ENCODE measurements at places on chromosomes 7 and 10. TPM values are rescaled to one million over a fixed set of nuclear protein-coding genes. Genes with fewer than 3 reads are reported as not detected.

Gene LGI1
- not detected for total RNA-seq

Gene UTF1
- not detected for total RNA-seq

Gene ATP6V0A4
- not detected for total RNA-seq

GRCh38 chr10:85978566-85979358, 387.8 kb downstream of the GRID1 start:
- DNase-seq, result no peak

DNA sequence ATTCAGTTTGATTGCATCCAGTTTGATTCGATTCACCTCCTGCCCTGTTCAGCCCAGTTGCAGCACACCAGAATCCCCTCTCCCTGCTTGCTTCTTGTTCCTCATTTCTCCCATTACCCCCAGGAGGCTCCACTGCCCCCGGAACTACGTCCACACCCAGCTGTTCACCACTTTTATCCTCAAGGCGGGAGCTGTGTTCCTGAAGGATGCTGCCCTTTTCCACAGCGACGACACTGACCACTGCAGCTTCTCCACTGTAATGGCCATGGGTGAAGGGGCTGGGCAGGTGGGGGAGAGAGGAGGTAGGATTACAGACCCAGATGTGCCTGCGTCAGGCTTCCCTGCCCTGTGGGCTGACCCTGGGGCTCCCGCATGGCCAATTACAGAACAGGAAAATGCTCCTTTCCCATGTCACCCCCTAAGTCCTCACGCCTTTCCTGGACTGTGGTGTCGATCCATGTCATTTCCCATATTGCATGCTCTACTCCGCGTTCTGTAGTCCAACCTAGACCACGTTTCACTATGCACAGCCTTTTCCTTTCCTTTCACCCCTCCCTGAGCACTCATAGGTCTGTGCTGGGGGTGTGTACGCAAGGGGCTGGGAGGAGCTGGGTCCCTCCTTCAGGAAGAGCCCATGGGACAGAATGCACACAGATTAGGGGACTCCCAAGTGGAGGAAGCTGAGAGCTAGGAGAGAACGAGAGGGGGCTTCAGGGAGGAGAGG, 8.2 kb downstream of the GHRHR start:
- DNase-seq, result no peak

DNA sequence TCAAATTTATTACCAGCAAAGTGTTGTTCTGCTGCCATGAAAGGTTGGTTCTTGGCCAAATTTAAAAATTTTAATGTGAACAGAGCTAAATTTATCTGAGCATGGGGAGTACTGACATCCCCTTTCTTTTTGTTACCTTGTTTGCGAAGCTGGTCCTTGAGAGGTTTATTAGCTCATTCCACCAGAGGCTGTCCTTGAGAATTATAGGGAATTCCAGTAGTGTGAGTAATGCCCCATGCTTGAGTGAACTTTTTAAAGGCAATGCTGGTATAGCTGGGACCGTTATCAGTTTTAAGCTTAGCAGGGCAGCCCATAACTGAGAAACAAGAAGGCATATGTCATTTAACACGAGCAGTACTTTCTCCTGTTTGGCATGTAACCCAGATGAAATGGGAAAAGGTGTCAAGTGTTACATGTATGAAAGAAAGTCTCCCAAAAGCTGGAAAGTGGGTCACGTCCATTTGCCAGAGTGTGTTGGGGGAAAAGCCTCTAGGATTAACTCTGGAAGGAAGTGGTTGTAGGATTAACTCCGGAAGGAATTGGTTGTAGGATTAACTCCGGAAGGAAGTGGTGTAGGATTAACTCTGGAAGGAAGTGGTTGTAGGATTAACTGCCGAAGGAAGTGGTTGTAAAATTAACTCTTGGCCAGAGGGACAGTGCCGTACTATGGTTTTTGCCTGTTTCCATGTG, 37.3 kb upstream of the AKR1C2 start:
- DNase-seq, result no peak

GRCh38 chr7:149625947-149626392, 128.4 kb upstream of the ZNF746 start:
- DNase-seq, result no peak

GRCh38 chr7:3109311-3109915, 65.7 kb upstream of the CARD11 start:
- DNase-seq, result no peak

GRCh38 chr10:44907556-44907955, 3.6 kb upstream of the TMEM72 start:
- DNase-seq, result no peak

GRCh38 chr7:89772276-89772675, 382.0 kb upstream of the STEAP1 start:
- DNase-seq, result no peak

DNA sequence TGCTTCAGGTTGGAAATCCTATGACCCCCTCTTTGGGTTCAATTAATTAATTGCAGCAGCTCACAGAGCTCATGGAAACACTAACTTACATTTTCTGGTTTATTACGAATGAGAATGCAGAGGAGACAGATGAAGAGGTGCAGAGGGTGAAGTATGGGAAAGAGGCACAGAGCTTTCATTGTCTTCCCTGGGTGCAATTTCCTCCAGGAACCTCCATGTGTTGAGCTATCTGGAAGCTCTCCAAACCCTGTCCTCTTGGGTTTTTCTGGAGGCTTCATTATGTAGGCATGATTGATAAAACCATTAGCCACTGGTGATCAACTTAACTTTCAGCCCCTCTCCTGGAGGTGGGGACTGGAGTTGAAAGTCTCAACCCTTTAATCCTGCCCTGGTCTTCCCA, 133.0 kb upstream of the AUTS2 start:
- no peak for DNase-seq

DNA sequence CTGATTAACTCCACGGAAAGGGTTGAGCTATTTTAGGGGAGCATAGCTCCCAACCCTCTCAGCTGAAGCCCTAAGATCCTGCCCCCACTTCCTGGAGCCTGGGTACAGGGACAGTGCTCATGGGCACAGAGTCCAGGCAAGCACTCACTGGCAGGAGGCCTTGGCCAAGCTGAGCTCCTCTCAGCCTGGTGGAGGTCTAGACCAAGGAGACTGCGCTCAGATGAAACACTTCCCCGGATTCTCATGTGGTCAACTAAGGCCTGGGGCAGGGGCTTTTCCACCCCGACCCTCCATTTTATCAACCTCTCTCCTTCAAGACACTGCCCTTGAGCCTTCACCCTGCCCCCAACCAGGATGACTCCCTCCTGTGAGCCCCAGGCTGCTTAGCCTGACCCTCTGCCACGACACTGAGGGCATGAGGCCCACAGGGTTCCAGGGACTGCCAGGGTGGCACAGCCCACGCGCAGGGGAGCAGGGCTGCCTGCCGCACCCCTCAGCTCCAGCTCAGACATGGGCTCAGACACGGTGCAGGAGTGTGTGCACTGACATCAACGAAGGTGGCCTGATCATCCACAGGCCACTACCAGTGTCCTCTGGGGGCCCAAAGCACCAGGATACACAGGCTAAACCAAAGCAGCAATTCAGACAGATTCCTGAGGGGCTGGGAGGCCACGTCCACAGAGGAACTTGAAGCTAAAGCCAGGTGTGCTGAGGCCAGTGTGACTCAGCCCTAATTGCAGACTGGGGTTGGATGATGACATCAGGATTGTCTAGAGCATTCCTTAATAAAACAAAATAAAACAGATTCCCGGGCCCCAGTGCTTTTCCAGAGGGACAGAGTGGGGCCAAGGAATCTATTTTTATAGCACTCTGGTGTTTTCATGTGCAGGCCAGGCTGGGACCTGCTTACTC, 18.8 kb downstream of the CHAT start:
- DNase-seq, result no peak

Data from natural killer cell (primary cell).